ENCODE measurements at places on chromosomes 1 and 21.

- DNase-seq, result no peak
Measured at GRCh38 chr1:85189120-85189519, 11.7 kb downstream of the SYDE2 start.

GRCh38 chr1:40107290-40107959 lies 10.4 kb upstream of the PPT1 start:
- DNase-seq, result no peak

GRCh38 chr1:244952280-244952933 lies 88.1 kb upstream of the HNRNPU start:
- DNase-seq, result no peak

DNA sequence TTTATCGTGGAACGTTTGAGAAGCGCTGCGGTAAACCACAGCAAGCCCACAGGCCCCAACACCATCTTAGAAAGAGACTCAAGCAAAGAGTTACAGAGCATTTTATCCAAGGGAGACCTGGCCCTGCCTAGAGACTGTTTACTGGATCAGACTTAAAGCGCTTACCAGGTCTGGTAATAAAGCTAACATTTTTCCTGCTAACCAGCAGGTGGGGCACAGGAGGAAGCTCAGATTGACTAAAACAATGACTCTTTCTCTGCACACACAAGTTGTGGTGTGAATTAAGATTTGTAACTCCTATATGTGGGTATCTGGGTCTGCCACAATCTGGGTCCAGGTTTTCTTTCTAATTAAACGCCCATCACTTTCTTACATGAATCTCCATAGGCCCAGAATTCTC lies 136.5 kb upstream of the ETS2 start:
- DNase-seq, result peak; percentile 22

DNA sequence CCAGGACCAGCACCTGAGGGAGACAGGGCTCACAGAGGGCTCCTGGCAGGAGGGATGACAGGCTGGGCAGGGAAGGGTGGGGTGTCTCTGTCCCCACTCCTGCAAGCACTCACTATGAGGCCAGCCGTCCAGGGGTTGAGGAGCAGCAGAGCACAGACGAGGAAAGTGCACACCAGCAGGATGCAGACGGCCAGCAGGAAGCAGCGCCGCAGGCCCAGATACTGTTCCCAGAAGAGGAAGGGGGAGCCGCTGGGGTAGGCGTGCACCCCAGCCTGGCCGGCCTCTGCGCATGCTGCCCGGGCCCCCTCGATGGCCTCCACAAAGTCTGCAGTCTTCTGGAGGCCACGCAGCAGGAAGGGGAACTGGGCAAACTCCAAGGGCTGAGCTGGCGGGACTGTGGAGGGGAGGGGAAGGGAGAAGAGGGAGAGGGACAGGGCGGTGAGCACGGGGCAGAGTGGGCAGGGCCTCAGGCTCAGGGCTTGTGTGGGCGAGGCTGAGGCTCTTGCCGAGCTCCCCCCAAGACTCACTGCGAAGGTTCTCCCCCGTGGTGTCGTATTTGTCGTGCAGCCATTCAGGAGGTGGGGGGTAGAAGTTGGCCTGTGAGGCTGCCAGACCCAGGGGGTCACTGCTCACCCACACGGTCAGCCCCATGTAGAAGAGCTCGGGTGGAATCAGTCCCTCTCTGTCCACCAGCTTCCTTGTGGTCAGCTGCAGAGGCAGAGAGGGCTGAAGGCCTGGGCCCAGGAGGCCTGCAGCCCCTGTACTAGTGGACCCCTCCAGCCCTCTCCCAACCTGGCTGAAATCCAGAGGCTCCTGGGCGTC lies 16.5 kb downstream of the PTCH2 start:
- peak; percentile 10 for DNase-seq

- no peak for DNase-seq
Measured at GRCh38 chr1:202645097-202645476, 65.2 kb downstream of the SYT2 start.

GRCh38 chr1:99806882-99807281 lies 40.4 kb upstream of the FRRS1 start:
- no peak for DNase-seq

DNA sequence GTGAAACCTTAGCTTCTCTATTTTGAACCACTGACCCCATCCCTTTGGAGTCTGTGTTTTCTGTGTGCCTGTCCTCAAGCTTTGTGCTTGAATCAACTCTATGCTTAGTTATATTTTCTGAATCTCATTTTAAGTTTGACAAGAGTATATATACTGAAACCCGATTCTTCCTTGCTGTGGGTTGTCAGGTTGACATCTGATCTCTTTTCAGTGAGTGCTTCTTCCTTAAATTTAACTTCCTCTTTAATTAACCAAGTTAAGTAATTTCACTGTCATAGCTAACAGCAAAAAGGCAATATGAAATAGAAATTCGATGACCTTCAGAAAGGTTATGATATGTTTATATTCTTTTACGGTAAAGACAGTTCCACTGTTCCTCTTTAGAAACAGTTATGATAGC lies 69.4 kb downstream of the C1orf21 start:
- no peak for DNase-seq

DNA sequence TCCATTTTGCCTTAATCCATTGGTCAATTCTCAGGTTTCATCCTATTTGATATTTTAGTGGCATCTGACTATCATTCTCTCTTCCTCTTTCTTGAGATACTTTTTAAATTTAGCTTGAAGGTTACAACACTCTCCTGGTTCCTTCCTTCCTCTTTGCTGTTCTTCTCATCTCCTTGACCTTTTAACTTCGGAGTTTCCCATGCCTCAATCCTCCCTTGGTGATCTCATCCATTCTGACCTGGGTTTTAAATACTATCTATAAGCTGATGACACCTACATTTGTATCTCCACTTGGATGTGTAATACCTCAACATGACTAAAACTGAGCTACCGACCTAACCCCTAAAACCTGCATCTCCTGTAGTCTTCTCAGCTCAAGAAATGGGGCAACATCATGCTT lies 4.8 kb upstream of the ZNF687 start:
- DNase-seq, result no peak

DNA sequence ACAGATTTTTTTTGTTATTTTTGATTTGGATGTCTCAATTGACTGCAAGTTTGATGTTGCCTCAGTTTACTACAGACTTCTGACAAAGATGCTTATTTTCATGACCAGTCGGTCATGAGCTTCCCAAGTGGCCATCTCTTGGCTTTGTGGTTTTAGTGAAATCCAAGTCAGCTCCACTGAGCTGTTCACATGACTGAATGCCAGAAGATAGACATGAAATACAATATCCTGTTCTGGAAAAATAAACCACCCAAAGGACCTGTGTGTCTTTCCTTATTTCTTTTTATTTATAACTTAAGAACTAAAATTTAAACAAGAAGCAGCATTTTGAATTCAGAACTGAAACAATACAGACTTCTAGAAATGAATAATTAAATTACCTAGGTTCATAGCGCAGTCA lies 89.3 kb downstream of the HMCN1 start:
- no peak for DNase-seq

- no peak for DNase-seq
Measured at GRCh38 chr1:3120140-3120539, 51.1 kb downstream of the PRDM16 start.

DNA sequence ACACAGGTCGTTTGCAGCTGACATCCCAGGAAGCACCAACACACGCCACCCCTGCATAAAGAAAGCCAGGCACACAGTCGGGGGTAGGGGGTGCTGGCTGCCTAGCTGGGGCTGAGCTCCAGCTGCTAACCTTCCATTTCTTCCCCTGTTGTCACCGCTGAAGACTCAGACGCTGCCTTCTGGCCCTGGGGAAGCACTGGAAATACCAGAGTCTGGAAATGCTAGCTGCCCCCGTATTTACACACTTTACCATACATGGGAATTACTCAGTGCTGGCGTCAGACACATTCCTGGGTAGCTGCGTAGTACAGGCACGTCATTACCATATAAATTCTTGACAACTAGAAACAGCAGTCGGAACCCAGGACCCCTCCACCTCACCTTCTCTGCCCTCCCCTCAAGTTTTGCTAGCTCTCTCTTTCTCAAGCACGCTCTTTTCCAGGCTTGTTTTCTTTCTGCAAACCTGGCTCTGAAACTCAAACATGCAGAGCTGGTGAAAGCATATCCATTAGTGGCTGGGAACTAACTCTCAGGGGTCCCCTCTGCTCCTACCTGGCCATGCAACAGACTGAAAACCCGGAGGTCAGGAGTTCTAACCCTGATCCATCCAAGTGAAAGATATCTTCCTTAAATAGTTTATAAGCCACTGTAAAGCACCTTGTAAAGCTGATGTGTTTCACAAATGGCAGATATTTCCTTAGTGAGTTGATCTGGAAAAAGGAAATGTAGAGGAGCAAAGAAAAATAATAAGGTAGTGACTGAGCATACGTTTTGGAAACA lies 3.3 kb downstream of the CSRP1 start:
- DNase-seq, result no peak

DNA sequence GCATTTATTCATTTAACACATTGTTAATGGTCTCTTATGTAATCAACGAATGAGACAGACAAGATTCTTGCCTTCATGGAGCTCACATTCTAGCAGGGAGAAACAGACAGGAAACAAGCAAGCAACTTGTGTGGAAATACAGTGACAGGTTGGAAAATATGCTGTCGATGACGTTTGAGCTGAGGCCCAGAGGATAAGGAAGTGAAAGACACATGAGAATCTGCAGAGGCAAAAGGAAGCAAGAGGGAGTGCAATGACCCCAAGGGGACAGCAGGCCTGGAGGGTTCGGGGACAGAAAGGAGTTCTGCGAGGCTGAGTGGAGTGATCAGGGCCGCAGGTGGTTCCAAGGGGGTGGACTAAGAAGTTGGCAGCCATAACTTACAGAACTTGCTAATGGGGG lies 60.6 kb upstream of the AKT3 start:
- no peak for DNase-seq

DNA sequence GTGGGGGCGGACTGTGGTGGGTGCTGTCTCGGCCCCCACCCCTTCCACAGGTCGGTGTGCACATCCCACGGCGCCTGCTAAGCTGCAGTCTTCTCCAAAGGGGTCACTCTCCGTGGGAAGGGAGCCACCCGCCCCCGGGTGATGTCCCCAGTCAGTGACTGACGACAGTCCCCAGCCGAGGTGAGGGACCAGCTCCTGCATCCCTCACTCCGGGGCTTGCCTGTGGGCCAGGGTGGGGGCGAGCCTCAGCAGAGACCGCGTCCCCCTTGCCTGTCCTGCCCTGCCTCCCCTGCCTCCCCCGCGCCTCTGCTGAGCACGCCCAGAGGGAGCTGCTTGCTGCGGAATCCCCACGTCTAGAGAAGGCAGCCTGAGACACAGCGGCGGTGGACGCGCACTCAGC lies 35.9 kb upstream of the PDE9A start:
- DNase-seq, result no peak

- no peak for DNase-seq
Measured at GRCh38 chr1:153869486-153869885, 53.3 kb downstream of the GATAD2B start.

GRCh38 chr21:32834916-32835235 lies 63.3 kb upstream of the PAXBP1 start:
- no peak for DNase-seq

DNA sequence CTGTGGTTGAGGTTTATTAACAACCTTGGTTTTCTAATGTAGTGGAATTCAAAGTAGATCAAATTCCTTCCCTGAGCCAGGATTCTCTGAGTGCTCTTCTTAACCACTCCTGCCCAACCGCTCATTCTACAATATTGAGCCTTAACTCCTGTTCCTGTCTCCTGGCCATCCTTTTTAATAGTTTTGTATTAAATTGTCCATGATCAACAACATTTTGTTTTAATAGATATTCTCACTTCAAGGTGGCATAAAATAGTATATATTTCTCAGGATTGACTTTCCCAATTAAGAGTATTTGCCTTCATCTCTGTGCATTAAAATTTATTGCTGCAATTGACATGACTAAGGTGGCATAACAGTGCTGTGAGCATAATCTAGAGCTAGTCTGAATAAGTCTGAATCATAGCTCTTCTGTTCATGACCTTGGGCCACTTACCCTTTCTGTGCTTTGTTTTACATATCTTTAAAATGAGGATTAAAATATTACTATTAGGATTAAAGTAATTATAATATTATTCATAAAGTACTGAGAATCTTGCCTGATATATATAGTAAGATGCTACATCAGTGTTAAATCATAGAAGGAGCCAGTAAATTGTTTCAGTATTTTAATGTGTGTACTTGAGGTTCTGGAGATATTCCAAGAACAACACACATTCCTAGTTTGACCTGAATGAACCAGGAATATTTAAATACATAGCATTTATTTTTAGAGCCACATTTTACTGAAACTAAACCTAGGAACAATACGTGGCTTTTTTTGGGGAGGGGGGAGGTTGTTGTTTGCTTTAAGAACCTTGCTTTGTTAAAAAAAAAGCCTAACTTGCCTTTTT lies 76.4 kb downstream of the ADGRL2 start:
- DNase-seq, result no peak

DNA sequence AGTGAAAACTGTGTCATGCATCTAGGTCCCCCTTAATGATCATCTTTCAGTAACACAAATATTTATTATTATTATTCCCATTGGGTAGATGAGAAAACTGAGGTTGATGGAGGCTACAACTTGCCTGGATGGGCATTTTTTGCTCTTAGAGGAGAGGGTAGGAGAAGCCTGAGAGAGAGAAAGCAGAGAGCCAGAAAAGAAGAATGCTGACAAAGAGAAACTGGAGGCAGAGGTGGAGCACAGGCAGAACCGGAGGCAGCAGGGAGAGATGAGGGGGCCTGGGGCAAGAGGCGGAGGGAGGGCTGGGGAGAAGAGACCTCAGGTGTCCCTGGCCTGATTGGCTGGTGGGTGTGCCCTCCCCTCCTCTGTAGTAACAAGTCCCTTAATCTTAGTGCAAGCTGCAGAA lies 4.1 kb downstream of the BLACAT1 start:
- DNase-seq, result no peak

DNA sequence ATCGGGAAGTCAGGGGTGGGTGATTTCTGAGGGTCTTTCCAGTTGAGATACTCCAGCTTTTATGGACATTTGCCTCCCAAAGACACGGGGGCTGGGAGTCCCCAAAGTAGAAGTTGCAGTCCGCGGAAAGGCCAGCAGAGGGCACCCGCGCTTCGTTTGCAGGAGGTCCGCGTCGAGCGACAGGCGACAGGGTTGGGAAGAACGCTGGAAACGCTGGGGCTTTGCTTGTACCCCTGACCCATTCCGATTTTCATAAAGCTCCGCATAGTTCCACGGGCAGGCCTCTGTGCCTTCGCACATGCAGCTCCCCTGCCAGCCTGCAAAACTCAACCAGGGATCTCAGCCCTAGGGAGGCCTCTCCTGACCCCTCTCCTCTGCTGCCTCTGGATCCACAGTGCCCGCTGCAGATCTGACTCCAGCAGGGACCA lies 44.2 kb upstream of the LAPTM5 start:
- DNase-seq, result peak; percentile 92

DNA sequence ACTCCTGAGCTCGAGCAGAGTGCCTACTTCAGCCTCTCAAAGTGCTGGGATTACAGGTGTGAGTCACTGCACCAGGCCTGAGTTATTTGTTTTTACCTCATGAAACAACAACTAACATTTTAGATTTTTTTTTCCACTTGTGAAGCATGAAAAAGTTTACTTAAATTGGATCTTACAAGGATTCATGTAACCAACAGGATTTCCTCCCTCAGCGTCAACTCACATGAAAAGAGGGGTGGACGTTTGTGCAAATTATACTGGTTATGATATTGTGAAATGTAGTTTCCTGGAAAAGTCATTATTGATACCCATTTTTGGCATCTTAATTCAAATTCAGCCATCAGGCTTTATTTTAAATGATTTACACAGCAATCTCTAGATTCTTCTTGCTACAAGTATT lies 6.5 kb downstream of the CNST start:
- DNase-seq, result no peak

GRCh38 chr1:66728021-66728420 lies 24.2 kb upstream of the DYNLT5 start:
- no peak for DNase-seq

Measured in endothelial cell (in vitro differentiated cells).